ENCODE measurements at places on chromosomes 2 and 18. TPM values are rescaled to one million over a fixed set of nuclear protein-coding genes. Genes with fewer than 3 reads are reported as not detected.

DNA sequence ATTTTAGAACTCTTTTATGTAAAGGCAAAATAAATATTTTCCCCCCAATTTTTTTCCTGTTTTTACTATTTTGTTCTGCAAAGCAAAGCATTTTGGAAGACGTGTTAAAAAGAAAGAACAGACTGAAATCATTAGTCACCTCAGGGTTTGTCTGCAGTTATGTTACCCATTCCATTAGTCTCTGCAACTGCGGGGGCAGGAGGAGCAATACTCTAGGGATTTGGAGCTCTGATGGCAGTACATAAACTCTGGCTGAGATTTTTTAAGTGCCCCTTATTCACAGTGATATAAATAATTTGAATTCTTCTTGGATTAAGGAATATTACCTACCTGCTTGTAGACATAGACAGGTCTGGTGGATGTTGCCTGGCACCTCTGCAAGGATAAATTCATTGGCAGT is 88.0 kb upstream of the CELF4 start:
- DNase-seq: no peak

GRCh38 chr18:47930199-47930930 is at the start of gene SMAD2:
TSS of gene SMAD2 (minus strand) at chr18:47930659. CDS start at chr18:47896756, 33,903 bp downstream.
- DNase-seq: peak; percentile 80

- DNase-seq: no peak
Measured at GRCh38 chr2:237508361-237508760, 21.3 kb downstream of the MLPH start.

KCMF1 gene
- 39.8 TPM for polyA plus RNA-seq

DNA sequence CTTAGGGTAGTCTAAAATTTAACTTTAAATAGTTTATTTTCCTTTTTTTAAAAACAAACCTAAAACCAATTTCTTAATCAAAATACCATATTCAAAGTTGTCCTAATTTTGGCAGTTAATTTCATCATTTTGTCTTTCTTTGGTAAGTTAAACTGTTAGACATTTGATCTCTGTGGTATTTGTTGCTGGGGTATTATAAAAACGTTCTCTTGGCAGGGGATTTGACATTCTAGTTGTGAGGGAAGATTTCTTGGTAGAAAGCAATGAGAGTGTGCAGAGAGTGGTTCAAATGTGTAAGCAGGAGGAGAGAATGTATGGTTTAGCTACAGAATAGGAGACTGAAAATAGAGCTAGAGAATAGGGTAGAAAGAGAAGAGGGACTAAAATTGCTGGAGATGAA is 14.6 kb downstream of the GULP1 start:
- DNase-seq: no peak

- peak; percentile 75 for DNase-seq
Measured at GRCh38 chr2:46490521-46491141, 11.3 kb downstream of the TMEM247 start.

ALLC gene
- not detected for polyA plus RNA-seq

GRCh38 chr2:236545248-236545658 is 24.4 kb upstream of the ACKR3 start:
- no peak for DNase-seq

MSTN gene
- polyA plus RNA-seq: 2.4 TPM

All from right lung (tissue), 10 donors.